Left renal pelvis (tissue), 4 donors: ENCODE measurements at places on chromosomes 7 and 10.

DNA sequence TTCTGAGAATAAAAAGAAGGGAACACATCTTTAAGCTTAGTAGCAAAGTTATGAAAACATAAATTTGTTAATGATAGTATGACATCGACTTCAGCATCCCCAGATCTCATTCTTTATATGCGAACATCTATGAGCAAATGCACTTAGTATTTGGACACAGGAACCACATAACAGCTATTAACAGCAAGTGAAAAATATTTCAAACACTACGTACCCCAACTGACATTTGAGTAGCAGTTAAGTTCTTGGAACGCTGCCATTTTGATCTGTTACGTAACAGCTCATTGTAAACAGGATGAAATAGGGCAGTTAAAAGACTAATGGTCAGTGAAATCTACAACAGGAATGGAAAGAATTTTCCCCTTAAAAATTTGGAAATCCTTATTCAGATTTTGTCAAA lies 428.9 kb downstream of the TNS3 start:
- DNase-seq = peak; percentile 60

DNA sequence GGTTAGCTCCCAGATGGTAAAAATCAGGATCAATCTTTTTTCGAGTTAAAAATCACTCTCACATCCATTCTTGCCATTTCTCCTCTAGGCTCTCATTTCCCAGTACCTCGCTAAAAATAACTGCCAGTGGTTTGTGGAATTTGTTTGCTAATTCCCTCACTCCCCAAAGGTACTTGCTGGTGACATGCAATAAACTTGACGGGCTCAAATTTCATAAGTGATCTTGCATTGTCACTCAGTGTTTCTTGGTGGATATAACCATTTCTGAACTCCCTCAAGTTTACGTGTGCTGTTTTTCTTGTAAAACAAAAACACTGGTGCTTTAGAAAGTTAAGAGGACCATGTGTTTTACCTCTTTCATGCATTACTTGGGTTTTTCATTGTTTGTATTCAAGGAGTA lies 399.2 kb upstream of the MKI67 start:
- no peak for DNase-seq

GRCh38 chr10:11260170-11260569 lies 242.5 kb downstream of the CELF2 start:
- DNase-seq = no peak

DNA sequence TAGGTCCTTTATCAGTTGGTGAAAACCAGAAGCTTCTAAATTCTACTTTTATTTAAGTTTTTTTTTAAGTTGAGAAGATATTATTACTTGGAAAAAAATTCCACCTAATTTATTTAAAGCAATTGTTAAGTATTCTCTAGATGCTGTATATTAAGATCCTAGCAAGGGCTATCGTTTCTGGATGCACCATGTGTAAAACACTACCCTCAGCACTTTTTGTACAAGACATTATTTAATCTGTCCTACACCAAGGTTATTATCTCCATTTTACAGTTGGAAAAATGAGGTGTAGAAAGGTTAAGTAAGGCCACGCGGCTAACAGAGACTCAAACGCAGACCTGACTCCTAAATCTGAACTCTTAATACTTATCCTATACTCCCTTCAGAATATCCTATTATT lies 19.8 kb downstream of the RAB11FIP2 start:
- no peak for DNase-seq

- DNase-seq = no peak
These were observed 18.5 kb downstream of the ZNF277 start for GRCh38 chr7:112225006-112225405.

DNA sequence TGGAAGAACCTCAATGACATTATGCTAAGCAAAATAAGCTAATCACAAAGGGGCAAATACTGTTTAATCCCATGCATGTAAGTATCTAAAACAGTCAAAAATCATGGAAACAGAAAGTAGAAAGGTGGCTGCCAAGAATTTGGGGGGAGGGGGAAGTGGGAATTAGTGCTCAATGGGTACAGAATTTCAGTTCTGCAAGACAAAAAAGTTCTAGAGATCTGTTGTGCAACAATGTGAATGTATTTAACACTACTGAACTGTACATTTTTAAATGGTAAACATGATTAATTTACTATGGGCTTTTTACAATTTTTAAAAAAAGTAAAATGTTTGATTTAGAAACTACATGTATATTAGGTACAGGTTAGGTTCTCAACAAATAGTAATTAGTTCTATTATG lies 11.9 kb downstream of the EZH2 start:
- DNase-seq = no peak

- DNase-seq = no peak
These were observed 24.6 kb downstream of the GLRX3 start for GRCh38 chr10:130160775-130161174.

GRCh38 chr10:110651044-110651958 lies 7.2 kb downstream of the RBM20 start:
- no peak for DNase-seq
